A549 treated with CORT108297 at 1 μM for 4 hours (cell line): ENCODE measurements at places on chromosomes 6 and 20. TPM values are rescaled to one million over a fixed set of nuclear protein-coding genes. Genes with fewer than 3 reads are reported as not detected.

The MYLK4 gene
- total RNA-seq, result 0.12 to 0.18 TPM (median 0.13 TPM) in 5 replicates

The BANF2 gene
- not detected in 5 replicates for total RNA-seq

The SNAP91 gene
- 0.17 to 0.25 TPM (median 0.21 TPM) in 5 replicates for total RNA-seq

The TGM3 gene
- total RNA-seq, result 0.03 TPM in 3 of 5 replicates, not detected in the others

The AVP gene
- total RNA-seq, result not detected in 5 replicates

The PPIL4 gene
- total RNA-seq, result 11.6 to 23.4 TPM (median 14.2 TPM) in 5 replicates

The OR12D3 gene
- not detected in 5 replicates for total RNA-seq

The REV3L gene
- total RNA-seq, result 5.0 to 8.0 TPM (median 5.6 TPM) in 5 replicates

The RIPOR2 gene
- 0.08 to 0.12 TPM (median 0.08 TPM) in 4 of 5 replicates, not detected in the other for total RNA-seq

The APCDD1L gene
- 0.03 to 0.08 TPM (median 0.07 TPM) in 5 replicates for total RNA-seq

The TREM1 gene
- total RNA-seq, result 0.10 to 0.23 TPM (median 0.16 TPM) in 4 of 5 replicates, not detected in the other

The FUT9 gene
- total RNA-seq, result not detected in 5 replicates

The IL17A gene
- total RNA-seq, result not detected in 5 replicates

The SOX18 gene
- 1.1 to 2.4 TPM (median 2.0 TPM) in 5 replicates for total RNA-seq

The OXT gene
- total RNA-seq, result not detected in 5 replicates

The OPRM1 gene
- not detected in 5 replicates for total RNA-seq

The BMP7 gene
- 0.24 to 0.82 TPM (median 0.68 TPM) in 5 replicates for total RNA-seq

The RIPPLY2 gene
- total RNA-seq, result 0.17 to 0.65 TPM (median 0.50 TPM) in 5 replicates

The MRAP2 gene
- 1.2 to 1.8 TPM (median 1.3 TPM) in 5 replicates for total RNA-seq

The LBP gene
- total RNA-seq, result 0.97 to 1.8 TPM (median 1.2 TPM) in 5 replicates

The CCM2L gene
- total RNA-seq, result 0.33 to 0.68 TPM (median 0.55 TPM) in 5 replicates

The BTN1A1 gene
- total RNA-seq, result 0.03 TPM in 1 of 5 replicates, not detected in the others

The RSPO3 gene
- 85.2 to 115 TPM (median 91.8 TPM) in 5 replicates for total RNA-seq

The MRPS18B gene
- 71.4 to 116 TPM (median 73.6 TPM) in 5 replicates for total RNA-seq

The PROKR2 gene
- total RNA-seq, result not detected in 5 replicates

The NANP gene
- 7.2 to 8.0 TPM (median 7.8 TPM) in 5 replicates for total RNA-seq
